ENCODE measurements at places on chromosomes 11 and 22. TPM values are rescaled to one million over a fixed set of nuclear protein-coding genes. Genes with fewer than 3 reads are reported as not detected.

GRCh38 chr11:41379084-41379483, 80.4 kb downstream of the LRRC4C start:
- no peak for DNase-seq

GRCh38 chr22:32591620-32592019, 117.0 kb downstream of the FBXO7 start:
- DNase-seq: no peak

- DNase-seq: no peak
Measured at GRCh38 chr22:33697640-33698039, 222.6 kb downstream of the LARGE1 start.

GRCh38 chr11:128548649-128549255, 38.6 kb downstream of the ETS1 start:
- DNase-seq: no peak

DNA sequence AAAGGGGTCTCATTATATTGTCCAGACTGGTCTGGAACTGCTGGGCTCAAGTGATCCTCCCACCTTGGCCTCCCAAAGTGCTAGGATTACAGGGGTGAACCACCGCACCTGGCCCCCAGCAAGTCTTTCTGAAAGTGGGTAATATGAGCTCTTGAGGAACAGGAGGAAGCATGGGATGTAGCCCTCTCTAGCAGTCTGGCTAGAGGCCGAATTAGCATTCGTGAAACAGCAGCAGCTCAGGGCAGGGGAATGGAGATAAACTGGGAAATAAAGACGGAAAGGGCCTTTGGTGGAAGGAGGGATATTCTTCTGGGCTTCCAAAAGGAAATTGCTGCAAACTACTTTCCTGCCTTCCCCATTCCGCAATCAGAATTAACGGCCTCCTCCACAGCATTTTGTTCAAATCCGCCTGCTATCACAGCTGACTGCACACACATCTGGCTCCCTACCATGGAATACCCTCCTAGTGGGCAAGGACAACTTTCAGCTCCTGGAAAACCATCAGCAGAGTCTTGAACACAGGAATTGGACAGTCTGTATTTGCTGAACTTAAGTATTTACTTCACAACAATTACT, 44.3 kb downstream of the MICAL3 start:
- no peak for DNase-seq

DNA sequence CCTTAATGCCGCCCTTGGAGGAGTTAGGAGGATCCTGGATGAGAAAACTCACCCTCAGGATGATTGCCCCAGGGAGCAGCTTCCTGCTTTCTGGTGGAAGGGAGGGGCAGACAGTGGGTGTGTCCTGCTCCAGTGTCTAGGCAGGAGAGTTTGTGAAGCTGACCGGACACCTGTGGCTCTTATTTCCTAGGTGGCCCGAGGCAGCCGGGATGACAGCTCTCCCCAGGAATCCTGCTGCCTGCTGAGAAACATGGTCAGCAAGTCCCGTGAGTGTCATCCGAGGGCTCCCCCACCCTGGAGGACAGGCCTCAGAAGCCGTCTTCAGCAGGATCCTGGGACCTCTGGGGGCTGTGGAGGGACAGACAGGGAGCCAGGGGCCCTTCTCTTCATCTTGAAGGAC, 50.4 kb downstream of the ST3GAL4 start:
- peak; percentile 42 for DNase-seq

GRCh38 chr11:1982873-1983600, 14.6 kb downstream of the H19 start:
- DNase-seq: no peak

DNA sequence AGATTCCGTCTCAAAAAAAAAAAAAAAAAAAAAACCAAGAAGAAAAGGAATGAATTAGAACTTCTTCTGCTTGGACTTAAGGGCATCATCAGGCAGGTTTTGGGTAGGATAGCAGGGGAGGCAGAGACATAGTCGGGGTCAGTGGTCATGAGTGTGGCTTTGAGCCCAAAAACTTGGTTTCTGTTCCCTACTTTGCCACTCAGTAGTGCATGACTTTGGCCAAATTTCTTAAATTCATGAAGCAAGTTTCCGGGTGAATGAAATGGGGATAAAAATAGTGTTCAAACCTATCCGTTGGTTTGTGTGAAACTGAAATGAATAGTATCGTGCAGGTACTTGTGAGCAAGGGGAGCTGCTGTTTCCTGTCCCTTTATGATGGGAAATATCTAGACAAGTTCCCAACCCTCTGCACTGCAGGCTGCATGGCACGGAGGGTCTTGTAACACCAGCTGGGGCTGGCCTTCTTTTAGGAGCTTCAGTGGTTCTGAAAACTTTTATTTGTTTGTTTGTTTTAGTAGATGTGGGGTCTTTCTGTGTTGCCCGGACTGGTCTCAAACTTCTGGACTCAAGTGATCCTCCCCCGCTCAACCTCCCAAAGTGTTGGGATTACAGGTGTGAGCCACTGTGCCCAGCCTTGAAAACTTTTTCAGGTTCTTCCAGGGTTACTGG, 18.4 kb downstream of the NEAT1 start:
- no peak for DNase-seq

DNA sequence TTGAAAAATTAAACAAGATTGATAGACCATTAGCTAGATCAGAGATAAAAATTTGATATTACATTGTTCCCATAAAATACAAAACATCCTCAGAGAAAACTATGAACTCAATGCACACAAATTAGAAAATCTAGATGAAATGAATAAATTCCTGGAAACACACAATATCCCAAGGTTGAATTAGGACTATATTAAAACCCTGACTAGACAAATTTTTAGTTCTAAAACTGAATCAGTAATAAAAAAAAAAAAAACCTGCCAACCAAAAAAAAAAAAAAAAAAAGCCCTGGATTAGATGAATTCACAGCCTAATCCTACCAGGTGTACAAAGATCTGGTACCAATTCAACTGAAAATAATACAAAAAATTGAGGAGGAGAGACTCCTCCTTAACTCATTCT, 5.5 kb upstream of the OR8K1 start:
- DNase-seq: no peak

- no peak for DNase-seq
Measured at GRCh38 chr11:115360186-115360824, 143.9 kb downstream of the CADM1 start.

DNA sequence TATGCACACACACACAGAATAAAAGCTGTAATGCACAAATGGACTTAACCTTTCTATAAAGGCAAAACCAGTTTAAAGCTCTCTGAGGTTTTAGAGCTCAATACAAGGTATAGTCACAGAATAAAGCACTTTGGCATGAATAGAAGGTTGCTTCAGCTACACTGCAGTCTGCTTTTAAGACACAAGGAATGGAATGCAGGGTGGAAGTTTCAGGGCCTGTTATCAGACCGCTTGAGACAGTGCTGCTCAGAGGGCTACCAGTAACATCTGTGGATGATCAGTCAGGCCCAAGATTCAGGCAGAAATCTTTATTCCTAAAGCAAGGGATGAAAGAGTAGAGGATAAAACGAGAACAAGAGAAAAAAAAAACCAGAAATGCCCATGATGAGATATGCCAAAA, 46.7 kb downstream of the CD44 start:
- no peak for DNase-seq

DNA sequence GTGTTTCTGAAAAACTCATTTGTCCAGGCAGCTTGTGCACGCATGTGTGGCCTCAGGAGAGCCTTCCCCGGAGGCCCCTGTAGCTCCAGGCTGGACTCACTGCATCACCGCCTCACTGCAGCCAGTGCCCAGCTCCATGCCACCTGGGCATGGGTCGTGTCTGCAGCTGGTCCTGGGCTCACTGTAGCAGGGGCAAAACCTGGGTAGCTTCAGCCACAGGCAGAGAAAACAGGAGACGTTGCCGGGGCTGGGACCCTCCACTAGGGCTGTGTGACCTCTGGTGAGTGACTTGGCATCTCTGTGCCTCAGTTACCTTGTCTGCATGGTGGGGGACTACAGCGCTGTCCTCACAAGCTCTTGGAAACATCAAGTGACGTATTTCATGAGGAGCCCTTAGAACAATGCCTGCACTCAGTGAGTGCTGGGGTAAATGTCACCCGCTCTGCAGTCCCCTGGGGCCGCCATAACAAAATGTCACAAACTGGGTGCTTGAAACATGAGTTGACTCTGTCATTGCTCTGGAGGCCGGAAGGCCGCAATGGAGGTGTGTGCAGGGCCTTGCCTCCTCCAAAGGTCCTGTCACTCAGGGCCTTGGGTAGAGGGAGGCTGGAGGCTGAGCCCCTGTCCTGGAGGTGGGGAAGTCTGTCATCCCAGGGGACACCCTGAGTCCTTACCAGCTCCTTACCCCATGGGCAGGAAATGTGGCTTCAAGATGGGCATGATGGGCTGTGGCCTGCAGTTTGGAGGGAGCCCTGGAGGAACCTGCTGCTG, 488.7 kb downstream of the TBC1D22A start:
- no peak for DNase-seq

DNA sequence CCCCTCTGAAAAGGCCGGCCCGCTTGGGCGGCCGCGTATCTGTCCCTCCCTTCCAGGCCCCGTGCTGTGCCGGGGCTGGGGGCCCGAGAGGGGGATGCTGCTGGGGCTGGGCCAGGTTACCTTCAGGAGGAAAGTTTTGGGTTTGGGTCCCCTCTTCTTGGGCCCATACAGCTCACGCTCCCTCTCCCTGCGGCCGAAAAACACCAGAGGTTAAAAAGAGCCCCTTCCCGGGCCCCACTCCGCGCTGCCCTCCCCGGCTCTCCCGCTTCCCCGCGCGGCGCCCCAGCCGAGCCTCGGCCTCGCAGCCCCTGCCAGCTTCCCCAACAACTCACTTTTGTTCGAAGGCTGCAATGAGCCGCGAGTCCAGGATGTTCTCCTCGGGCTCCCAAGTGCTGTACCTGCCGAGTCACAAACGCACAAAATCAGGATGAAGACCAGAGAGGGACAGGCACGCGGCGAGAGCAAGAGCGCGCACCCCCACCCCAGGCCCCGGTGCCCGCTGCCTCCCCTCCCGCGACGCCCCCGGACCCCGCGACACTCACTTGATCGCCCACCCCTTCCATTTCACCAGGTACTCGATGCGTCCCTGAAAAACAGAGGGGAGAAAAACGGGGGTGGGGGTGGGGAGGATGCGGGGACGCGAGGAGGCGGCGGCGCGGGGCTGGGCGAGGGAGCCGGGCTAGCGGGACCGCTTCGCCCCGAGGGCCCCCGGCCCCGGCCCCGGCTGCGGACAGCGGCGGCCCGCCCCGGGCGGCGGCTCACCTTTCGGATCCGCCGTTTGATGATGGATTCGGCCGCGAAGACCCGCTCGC, 450 bp downstream of the CBX6 start:
- no peak for DNase-seq

HBE1 gene
- 212 TPM for total RNA-seq

CATSPERZ gene
- total RNA-seq: 1.7 TPM

RASSF10 gene
- total RNA-seq: not detected

PACS1 gene
- total RNA-seq: 41.1 TPM

SEPTIN5 gene
- total RNA-seq: 9.0 TPM

DKK3 gene
- 0.49 TPM for total RNA-seq

LINC01488 gene
- not detected for total RNA-seq

Measured in HCT116 (cell line).